ENCODE measurements at places on chromosomes 5 and 9.

- DNase-seq, result no peak
Observed at GRCh38 chr5:163404364-163405173, 32.8 kb upstream of the CCNG1 start.

- no peak for DNase-seq
Observed at GRCh38 chr5:1153428-1153827, 41.6 kb upstream of the SLC12A7 start.

GRCh38 chr9:135243201-135244190 is 156.0 kb downstream of the OLFM1 start:
- no peak for DNase-seq

DNA sequence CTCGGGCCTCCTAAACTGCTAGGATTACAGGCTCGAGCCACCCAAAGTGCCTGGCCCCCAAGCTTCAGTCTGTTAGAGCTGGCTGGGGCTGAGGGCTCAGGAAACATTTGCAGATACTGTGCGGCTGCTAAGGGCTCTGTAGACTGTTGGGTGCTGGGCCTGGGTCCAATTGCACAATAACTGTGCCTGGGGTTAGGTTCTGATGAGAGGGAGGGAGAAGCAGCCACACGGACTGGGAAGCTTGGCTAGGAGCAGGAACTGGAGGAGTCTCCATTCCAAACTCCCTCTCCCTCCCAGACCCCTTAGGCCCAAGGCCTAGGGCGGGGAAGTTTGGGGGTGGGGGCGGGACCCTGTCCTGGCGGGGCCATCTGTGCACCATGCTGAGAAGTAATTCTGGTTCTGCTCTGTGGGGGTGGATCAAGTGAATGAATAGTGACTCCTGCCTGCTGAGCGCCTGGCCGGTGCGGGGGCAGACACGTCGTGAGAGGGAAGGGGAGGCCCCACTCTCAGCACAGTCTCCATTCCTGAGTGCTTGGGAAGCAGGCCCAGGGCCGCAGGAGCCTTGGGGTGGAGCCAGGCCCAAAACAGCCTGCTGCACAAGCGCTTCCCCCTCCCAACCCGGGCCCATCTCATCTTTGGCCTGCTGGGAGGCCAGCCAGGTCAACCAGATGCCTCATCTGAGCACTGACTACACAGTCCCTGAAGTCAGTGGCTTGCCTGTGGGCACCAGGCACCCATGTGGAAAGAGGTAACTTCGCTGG is 1.5 kb downstream of the ASS1 start:
- peak; percentile 43 for DNase-seq

DNA sequence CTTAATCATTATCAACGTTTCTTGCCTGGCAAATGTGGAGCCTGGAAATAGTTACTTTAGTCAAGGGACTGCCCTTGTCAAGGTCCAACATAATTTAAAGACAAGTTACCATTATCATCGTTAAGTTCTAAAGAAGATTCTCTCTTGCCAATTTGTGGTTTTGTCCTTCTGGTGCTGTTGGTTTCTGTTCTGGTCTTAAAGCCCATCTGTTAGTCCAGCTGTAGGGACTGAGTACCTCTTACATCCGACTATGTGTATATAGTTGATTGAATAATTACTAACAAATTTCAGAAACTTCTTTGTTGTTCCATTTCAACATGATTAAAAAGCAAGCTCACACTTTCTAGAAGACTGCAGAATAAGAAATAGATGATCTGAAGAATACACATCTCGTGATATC is 1854.9 kb downstream of the MAT2B start:
- no peak for DNase-seq

DNA sequence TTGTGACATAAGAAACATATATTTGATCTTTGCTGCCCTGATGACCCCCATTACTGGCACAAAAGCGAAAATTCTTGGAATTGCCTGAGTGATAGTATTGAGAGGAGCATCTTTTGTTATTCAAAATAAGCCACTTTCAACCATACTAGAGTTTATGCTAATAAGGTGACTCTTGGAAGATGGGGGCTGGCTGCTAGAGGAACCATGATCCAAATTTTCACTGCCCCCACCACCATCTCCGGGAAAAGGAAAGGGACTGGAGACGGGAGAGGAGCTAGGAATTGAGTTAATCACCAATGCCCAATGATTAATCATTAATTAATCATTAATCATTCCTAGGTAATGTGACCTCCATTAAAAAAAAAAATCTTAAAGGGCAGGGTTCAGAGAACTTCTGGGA is 25.6 kb downstream of the FBXW11 start:
- no peak for DNase-seq

GRCh38 chr5:154756868-154757813 is 2.0 kb downstream of the LARP1 start:
- peak; percentile 75 for DNase-seq

GRCh38 chr5:133460172-133460758 is 152.1 kb downstream of the FSTL4 start:
- DNase-seq, result peak; percentile 42

DNA sequence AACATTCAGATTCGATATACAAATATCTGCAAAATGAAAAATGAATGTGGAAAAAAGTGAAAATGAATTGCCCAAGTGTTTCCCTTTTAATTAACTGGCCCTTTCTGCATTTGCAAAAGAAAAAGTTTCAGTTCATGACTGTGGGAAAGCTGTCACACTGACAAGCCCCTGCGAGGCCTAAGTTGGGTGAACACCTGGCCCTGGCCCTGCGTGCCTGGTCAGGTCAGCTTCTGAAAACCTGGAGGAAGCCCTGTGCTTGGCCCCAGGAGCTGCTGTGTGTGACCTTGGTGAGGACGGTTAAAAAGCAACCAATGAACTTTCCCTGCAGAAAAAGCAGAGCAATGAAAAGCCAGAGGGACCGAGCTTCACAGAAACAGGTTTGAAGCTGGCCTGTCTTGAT is 41.0 kb upstream of the SHC3 start:
- no peak for DNase-seq

GRCh38 chr9:128550226-128550625 is 2.2 kb upstream of the SPTAN1 start:
- no peak for DNase-seq

- DNase-seq, result no peak
Observed at GRCh38 chr9:8564960-8565359, 765.4 kb upstream of the DMAC1 start.

DNA sequence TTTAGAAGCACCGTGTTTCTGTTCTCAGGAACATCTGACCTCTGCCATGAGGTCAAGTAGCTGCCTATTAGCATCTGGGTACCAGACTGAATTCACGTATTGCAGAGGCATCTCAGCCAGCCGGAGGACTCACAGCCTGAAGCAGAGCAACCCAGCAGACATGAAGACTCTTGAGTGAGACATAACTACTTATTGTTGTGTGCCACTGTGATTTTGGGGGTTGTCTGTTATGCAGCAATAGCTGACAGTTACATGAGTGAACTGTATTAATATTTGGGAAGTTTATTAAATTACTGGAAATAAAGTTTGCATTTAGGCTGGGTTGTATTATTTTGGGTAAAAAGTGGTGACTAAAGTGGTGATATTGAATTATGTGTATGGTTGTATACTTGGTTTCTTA is 1.3 kb upstream of the ACOT12 start:
- DNase-seq, result no peak

DNA sequence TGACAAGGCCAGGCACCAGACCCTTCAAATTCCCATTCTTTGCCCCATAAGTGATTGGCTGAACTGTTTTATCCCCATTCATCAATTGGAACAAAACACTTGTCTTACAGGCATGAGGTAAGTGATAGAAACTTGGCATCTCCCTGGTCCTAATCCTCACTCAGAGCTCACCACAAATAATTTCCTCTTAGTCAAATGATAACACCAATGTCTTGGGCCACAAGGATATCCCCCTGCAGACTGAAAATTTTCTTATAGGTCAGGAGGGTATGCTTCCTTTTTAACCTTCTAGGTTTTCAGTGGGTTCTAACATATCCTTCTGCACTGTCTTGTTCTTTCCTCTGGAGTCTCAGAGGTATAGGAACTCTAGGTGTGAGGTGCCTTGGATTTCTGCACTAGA is 14.5 kb downstream of the TNFSF15 start:
- DNase-seq, result no peak

- DNase-seq, result no peak
Observed at GRCh38 chr9:137063311-137064026, 6.9 kb downstream of the SAPCD2 start.

- peak; percentile 52 for DNase-seq
Observed at GRCh38 chr5:17132444-17133083, 84.9 kb upstream of the BASP1 start.

GRCh38 chr9:27157736-27158135 is 48.7 kb downstream of the TEK start:
- DNase-seq, result no peak

DNA sequence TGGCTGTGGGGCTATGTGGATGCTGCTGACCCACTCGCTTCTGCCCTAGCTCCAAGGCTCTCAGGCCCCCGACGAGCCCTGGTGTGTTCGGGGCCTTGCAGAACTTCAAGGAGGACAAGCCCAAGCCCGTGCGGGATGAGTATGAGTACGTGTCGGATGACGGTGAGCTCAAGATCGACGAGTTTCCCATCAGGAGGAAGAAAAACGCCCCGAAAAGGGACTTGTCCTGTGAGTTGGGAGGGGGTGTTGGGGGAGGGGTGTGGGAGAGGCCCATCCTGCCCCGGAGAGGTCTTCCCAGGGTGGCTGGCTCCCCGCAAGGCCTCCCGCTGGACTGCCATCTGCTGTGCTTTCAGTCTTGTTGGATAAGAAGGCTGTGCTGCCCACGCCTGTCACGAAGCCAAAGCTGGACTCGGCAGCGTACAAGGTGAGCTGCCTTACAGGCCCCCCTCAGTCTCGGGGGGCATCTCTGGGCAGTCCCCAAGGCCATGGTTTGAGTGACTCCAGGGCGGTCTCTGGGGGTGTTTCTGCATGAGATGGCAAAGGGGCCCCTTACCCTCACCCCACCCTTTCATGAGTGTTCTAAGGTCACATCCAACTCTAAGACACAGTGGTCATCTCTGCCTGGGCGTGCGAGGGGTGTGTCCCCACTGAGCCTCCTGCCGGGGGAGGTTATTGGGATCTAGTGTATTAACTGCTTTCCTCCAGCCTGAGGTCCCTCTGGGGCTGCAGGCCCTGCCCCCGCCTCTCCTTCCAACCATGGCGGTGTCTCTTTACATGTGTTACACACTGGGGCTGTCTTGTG is 89.5 kb downstream of the PHF2 start:
- DNase-seq, result no peak

DNA sequence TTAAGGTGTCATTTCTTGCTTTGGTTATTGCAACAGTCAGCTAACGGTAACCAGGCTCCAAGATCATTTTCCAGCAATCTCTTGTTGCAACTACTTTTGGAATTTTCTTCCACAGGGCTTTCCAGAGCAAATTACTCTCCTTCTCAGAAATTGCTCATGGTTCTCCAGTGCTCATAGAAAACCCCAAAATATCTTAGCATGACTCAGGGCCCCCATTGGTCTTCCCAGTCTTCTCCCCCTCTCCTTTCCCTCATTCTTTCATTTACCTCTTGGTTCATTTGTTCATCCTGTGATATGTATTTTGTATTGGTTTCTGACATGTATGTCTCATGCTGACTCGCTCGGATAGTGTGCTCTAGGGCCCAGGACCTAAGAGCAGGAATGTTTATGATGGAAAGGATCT is 35.6 kb downstream of the WWC1 start:
- no peak for DNase-seq

- DNase-seq, result peak; percentile 45
Observed at GRCh38 chr9:90773617-90774016, 28.0 kb upstream of the SYK start.

DNA sequence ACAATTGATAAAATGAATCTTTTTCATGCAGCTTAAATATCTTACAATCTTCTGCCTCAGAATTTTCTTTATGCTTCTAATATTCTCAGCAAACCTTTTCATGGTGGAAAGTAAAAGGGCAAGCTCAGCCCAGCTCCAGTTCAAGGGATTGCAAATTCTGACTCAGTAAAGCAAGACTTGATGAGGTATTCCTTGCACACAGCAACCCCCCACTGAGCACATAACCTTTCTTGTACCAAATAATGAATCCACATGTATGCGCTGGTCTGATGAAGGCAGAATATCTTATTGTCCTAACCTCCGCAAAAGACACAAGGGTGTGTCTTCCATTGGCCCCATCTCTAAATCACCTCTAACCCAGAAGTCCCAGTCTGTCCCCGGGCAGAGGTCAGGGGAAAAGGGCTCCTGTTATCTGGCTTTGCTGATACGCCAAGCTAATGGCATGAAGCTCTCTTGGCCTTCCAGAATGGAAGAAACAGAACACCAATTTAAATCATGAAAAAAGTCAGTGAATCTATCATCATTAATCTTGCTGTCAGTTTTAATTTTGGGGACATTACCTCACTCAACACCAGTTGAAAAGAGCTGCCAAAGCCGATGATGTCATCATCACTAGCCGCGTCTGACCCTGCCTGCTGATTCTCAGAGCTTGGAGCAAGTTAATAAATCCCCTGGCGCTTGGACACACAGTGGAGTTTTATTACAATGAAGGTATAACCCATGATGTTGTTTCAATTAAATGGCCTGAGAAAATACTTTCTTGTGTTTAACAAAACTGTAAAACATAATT is 592.5 kb upstream of the CLINT1 start:
- DNase-seq, result no peak

DNA sequence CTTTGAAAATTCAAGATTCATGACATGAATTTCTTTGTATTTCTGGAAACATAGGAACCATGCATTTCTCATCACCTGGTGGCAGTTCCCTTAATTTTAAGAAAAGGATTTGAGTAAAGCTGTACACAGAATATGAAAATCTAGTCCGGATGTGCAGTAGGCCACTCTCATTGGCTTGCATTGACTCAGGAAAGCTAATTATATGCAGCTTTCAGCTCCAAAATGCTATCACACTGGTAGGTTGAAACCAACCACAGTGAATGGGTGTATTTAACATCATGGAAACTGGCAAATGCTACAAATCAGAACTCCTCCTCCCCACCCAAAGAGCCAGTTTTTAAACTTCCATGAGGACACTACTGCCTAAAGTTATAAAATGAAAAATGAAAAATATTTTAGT is 161.6 kb upstream of the FBXL17 start:
- DNase-seq, result no peak

DNA sequence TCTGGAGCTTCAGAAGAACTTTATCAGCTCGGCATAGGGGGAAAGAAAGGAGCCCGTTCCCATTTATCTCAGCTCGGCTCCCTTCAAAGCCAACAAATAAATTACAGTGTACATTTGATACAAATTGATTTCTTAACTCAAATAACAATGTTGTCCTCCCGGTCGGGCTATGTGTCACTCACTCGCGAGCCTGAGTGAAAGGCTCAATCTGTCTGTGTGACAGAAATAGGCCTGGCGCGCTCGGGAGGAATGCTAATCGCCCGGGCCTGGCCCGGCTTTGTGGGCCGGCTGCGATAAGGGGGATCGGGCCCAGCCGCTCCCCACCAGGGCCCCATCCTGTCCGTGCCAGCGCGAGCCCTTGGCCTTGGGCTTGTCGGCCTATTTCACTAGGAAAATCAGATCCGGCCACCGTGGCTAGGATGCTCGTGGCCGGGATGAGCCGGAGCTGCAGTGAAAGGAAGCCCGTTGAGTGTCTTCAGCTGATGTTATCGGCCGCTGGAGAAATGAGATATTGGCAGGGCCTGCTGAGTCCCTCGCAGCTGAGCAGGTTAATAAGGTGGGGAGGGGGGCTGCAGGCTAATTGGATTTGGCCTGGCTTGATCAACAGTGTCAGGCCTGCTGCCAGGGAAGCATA is 258.7 kb downstream of the IRX1 start:
- no peak for DNase-seq
